ENCODE measurements at places on chromosomes 4 and X.
A peak's percentile ranks its signal among the peaks of the same experiment; 100 is the strongest.

DNA sequence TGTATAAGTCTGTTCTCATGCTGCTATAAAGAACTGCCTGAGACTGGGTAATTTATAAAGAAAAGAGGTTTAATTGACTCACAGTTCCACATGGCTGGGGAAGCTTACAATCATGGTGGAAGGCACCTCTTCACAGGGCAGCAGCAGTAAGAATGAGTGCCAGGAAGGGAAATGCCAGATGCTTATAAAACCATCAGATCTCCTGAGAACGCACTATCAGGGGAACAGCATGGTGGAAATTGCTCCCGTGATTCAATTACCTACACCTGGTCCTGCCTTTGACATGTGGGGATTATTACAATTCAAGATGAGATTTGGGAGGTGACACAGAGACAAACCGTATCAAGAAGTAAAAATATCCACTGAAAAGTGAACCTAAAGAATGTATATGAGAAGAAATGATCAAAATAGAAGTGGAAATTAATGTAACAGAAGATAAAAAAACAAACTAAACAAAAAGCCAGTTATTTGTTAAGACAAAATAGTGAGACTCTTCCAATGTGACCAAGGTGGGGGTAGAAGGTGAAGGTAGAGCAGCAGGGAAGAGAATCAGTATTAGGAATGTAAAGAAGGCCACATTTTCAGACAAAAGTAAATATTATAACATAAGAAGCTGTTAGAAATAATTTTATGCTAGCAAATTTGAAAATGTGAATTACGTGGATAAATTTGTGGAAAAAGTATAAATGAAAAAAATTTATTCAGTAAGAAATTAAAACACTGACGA, 372.9 kb downstream of the NKX6-1 start:
- DNase-seq, result no peak

DNA sequence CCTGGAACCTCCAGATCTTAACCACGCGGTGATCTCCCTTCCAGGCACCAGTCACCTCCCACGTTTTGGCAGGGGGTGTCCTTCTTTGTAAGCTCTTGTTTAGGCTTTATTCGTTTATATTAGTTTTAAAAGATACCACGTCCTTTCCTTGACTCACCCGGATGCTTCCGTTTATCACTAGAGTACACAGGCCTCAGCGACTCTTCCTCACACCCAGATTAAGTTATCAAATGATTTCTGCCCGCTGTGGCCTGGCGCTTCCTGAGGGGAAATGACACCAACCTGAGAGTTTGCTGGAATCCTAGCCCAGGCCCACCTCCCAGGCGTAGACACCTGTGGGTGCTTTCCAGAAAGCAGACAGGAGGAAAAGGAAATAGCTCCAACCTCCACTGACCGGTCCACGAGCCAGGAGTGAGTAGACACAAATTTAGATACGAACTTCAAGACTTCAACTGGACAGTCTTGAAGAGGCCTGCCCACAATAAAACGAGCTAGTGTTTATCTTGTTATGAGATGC, 756 bp upstream of the ADAMTS3 start:
- peak; percentile 6 for DNase-seq

DNA sequence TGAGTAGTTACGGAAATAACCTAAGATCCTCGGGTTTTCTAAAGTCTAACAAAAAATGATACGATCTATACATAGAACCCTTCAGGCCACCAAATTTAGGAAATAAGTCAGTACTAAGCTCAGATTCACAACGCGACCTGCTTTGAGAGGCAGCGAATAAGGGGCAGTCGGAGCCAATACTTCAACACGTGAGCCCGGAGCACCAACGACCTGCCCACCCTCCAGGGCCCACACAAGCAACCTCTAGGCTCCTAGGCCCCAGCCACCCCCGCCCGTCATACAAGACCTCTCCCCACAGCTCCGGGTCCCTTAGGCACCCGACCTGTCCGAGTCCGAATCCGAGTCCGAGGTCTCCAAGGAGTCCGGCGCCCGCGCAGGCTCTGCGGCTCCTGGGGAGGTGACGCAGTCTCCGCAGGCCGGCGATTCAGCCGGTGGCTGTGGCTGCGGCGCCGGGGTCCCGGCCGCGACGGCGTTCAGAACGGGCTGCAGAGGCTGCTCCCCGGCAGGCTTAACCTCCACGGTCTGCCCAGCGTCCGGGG, 580 bp downstream of the NAF1 start:
- DNase-seq, result peak; percentile 38

DNA sequence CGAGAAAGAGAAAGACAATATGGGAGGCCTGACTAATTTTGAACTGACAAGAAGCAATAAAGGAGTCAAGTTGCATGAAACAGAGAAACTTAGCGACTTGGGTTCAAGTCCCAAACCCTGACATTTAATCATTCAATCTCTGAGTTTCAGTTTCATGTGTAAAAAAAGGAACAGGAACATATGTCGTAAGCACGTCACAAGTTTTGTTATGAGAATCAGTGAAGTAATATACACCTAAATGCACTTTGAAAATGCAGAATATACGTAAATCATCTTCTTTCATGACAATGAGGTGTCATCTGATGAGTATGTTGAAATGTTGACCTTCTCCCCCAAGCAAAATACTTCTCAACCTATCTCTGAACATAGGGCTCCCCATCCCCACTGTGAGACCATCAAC, 10.4 kb downstream of the ACOT9 start:
- no peak for DNase-seq

- DNase-seq, result no peak
Observed at GRCh38 chr4:87527431-87528220, 1.6 kb downstream of the SPARCL1 start.

- no peak for DNase-seq
Observed at GRCh38 chrX:31058284-31058683, 13.6 kb downstream of the FTHL17 start.

DNA sequence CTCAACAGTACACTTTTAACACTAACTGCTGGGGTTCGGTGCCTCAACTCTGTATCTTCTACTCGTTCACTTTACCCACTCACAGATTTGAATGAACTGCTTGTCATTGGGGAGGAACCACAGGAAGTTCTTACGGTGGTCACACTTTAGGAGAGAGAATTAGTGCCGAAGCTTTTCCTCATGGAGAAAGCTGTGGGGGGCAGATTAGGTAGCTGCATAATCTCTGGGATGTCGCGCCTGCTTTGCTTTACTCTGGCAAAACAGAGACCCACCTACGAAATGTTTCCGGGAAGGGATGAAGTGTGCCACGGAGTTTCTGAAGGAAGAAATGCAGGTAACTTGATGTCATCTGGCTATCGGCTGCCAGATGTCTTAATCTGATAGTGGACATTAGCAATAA, 949.7 kb upstream of the TENM3 start:
- no peak for DNase-seq

- DNase-seq, result no peak
Observed at GRCh38 chrX:122055460-122055859, 1008.0 kb downstream of the GLUD2 start.

- no peak for DNase-seq
Observed at GRCh38 chr4:45954276-45954675, 169.6 kb downstream of the GABRG1 start.

GRCh38 chr4:47667552-47667951, 170.3 kb downstream of the CORIN start:
- DNase-seq, result peak; percentile 12

GRCh38 chr4:140289486-140289885, 84.0 kb upstream of the SCOC start:
- no peak for DNase-seq

DNA sequence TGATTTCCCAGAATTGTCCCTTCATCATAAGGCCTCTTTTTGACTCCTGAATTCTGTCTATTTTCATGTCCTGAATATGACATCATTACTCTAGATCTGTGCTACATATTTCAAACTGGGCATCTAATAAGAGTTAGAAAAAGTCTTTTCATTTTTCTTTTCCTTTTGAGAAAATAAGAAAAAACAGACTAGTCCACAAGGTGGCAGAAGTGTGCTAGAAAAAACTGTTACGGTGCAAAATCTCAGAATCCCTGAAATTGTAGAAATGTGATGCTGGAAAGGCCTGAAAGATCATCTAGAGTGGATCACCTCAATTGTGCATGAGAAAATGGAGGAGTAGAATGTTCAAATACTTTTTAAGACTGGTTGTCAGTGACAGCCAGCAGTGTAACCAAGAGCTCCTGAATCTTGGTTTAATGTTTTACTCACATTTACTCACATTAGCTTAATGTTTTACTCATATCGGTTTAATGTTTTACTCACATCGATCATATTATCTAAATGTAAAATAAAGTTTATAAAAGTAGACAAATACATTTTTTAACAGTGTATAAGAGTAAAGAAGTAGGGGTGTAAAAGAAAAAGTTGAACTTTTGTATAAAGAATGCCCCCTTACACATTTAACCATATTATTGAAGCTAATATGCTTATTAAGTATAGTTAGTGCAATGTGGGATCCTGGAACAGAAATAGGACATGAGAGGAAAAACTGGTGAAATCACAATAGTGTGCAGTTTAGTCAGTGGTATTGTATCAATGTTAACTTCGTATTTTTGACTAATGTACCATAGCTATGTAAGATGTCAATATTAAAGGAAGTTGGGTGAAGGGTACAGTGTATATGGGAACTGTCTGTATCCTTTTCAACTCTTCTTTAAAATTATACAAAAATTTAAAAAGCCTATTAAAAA, 15.2 kb downstream of the ASB11 start:
- DNase-seq, result peak; percentile 7

- DNase-seq, result peak; percentile 89
Observed at GRCh38 chr4:151226004-151226932, 50.7 kb upstream of the PRSS48 start.

DNA sequence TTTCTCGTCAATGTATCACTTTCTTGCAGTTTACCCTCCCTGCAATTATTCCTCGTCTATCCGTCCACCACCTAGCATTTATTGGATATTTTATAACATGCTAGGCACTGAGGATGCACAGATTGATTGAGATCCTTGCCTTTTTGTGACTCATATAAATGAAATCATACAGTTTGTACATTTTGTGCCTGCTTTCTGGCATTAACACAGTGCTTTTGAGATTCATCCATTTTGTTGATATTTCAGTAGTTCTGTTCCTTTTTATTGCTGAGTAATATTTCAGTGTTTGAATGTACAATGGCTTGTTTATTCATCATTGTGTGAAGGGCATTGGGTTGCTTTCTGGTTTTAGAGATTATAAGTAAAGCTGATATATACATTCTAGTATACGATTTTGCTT, 841 bp downstream of the TBC1D19 start:
- no peak for DNase-seq

GRCh38 chr4:183101956-183102480, 3.0 kb downstream of the WWC2 start:
- no peak for DNase-seq

GRCh38 chr4:176358083-176358469, 38.3 kb downstream of the SPCS3 start:
- DNase-seq, result no peak

DNA sequence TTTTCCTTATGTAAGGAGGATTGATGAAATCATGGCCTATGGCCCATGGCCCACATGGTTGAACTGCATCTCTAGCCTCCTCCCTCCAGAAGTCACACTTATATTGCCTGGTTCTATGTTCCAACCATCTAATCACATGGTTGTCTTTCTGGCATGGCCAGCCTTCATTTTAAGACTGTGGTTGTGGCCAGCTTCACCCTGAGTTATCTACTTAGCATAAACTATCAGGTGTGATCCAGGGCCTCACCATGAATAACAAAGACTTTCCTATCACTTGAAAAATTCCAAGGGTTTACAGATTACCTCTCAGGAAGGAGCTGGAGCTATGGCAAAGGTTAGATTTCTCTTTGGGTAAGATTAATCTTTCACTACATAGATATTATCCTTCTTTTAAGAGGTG, 222.8 kb downstream of the SNCA start:
- DNase-seq, result no peak

- no peak for DNase-seq
Observed at GRCh38 chr4:158492391-158492790, 29.3 kb upstream of the RXFP1 start.

- DNase-seq, result no peak
Observed at GRCh38 chrX:13827298-13828090, 10.6 kb upstream of the GPM6B start.

GRCh38 chr4:97577004-97577403, 566.3 kb downstream of the STPG2 start:
- no peak for DNase-seq

DNA sequence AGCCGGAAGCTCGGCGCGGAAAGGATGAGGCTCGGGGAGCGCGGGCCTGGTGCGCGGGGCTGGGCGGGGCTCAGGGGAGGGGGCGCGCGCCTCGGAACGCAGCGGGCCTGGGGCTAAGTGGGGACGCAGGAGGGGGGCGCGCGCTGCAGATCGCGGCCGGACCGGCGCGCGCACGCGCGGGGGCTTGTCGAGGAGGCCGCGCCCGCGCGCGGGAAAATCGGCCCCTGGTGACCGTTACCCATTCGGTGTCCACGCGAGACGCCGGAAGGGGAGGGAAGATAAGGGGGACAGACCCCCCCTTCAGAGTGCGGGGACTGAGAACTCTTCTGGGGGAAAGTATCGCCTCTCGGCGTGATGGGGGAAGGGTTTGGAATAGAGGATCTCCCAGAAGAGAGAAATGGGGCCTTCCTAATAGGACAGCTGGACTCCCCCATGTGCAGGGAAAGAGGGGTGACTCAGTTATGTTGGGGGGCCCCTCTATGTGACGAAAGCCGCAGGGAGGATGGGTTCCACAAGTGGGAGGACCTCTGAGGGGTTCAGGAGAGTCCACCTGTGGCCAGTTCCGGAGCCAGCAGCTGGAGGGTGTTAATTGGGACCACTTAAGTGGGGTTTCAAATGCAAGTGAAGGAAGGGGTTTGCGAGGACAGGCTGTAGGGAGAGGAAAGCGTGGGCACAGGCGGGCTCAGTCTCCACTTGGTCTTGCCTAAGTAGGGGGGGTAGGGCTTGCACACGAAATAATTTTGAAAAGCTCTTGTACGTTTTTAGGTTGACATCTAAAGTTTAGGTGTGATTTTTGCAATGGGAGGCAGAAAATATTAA, 584 bp downstream of the SUV39H1 start:
- DNase-seq, result peak; percentile 59

GRCh38 chr4:48490680-48491513, 845 bp downstream of the ZAR1 start:
- no peak for DNase-seq

DNA sequence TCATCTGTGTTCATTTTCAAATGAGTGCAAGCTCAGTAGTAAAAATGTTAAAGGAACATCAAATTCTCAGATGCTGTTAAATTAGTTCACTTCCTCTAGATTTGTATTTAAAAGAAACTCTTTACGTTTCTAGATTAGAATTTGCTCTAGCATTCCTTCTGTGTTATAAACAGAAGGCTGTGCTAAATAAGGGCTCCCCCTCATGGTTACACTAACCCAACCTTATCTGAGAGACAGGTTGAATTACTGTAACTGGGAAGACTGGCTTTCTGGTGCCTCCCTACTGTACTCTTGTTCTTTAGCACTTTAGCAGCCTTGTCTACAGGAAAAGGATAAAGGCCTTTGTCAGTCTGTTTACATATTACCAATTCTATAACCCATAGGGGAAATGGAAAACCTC, 56.8 kb downstream of the RXFP1 start:
- peak; percentile 18 for DNase-seq

GRCh38 chr4:186820391-186820891, 96.8 kb upstream of the FAT1 start:
- DNase-seq, result peak; percentile 83

GRCh38 chr4:37653601-37654000, 32.6 kb downstream of the RELL1 start:
- no peak for DNase-seq

All from fibroblast of skin of right biceps (primary cell).